ENCODE measurements at places on chromosomes 1 and 21. TPM values are rescaled to one million over a fixed set of nuclear protein-coding genes. Genes with fewer than 3 reads are reported as not detected.

The HAPLN2 gene
- total RNA-seq = not detected

The KPRP gene
- total RNA-seq = not detected

The FCRL1 gene
- not detected for total RNA-seq

The OPRD1 gene
- not detected for total RNA-seq

The TDRD10 gene
- not detected for total RNA-seq

The TCEA3 gene
- total RNA-seq = 1.2 TPM

The PHLDA3 gene
- total RNA-seq = 9.0 TPM

The VSIG8 gene
- total RNA-seq = not detected

The TNFSF4 gene
- total RNA-seq = 0.78 TPM

GRCh38 chr1:30942326-30942963, 33.9 kb upstream of the SDC3 start:
- no peak for DNase-seq
- H3K4me1 ChIP-seq = no peaks in the 10 kb centered on the region
- H3K27me3 ChIP-seq = no peaks in the 10 kb centered on the region
- H3K36me3 ChIP-seq = peaks cover 55% of the 10 kb centered on the region
- no peak overlapping the region for H3K4me3 ChIP-seq

DNA sequence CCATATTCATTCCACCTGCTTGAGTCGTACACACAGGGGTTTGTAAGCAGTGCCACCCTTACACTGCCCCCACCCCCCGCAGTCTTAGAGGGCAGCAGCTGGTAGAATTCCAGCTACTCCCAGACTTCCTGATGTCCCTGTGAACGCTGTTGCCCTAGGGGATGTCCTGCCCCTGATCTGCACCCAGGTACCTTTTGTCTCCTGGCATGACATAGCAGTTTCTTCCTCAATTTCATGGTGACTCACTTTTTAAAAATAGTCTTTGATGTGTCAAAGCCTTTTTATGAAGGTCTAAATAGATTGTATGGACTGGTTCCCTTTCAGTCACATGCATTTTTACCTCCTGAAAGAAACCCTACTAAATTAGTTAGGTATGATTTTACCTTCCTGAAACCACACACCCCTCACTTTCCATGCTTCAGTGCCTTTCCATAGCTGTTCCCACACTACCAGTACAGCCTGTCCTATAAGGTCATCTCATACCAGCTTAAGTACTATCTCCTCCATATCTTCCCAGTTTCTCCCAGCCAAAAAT, 76.4 kb downstream of the ST3GAL3 start:
- peaks cover 36% of the 10 kb centered on the region for H3K4me1 ChIP-seq
- no peak overlapping the region for H3K4me3 ChIP-seq

- no peak for DNase-seq
- H3K36me3 ChIP-seq = no peaks in the 10 kb centered on the region
- H3K4me3 ChIP-seq = no peak overlapping the region
- peaks cover 15% of the 10 kb centered on the region for H3K4me1 ChIP-seq
Observed at GRCh38 chr1:27562021-27562420, 41.9 kb downstream of the AHDC1 start.

- no peak overlapping the region for H3K27ac ChIP-seq
- H3K27me3 ChIP-seq = no peaks in the 10 kb centered on the region
- no peak overlapping the region for H3K4me3 ChIP-seq
- no peak for DNase-seq
- no peaks in the 10 kb centered on the region for H3K36me3 ChIP-seq
Observed at GRCh38 chr1:237834048-237834447, 56.7 kb downstream of the ZP4 start.

DNA sequence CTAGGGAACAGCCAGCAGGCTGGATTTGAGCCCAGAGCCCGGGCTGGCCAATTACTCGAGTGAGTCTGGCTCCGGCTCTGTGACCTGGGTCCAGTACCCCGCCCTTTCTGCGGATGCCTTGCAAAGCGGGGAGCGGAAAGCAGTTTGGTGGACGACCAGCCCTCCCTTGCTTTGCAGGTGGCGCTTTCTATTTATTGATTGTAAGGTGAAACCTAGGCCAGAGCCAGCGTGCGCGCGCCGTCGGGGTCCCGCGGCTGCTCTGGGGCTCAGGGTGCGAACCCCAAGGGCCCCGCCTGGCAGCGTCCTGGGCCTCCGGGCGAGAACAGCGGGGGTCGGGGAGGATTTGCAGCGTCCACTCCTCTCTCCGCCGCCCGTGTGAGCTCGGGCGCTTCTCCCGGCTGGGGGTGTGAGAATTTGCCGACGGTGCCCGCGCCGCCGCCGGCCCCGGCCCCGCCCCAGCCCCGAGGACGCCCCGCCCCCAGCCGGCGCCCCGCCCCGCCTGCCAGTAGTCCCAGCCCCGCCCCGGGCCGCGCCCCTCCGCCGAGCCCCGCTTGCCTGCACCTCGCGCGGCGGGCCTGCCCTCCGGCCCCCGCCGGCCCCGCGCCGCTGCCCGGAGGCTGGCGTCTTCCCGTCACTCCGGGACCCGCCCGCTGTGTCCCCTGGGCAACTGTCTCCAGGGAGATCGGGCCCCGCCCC, 37.6 kb downstream of the PIK3CD start:
- no peak overlapping the region for H3K27ac ChIP-seq
- H3K4me3 ChIP-seq = peak overlapping the region; percentile 62
- peaks cover 47% of the 10 kb centered on the region for H3K36me3 ChIP-seq
- no peaks in the 10 kb centered on the region for H3K27me3 ChIP-seq

- no peak overlapping the region for H3K27ac ChIP-seq
- DNase-seq = no peak
- H3K4me1 ChIP-seq = no peaks in the 10 kb centered on the region
- H3K27me3 ChIP-seq = no peaks in the 10 kb centered on the region
- H3K4me3 ChIP-seq = no peak overlapping the region
Observed at GRCh38 chr1:241208910-241209379, 148.1 kb downstream of the RGS7 start.

GRCh38 chr1:162349635-162350330, 26.9 kb downstream of the SPATA46 start:
- peaks cover 18% of the 10 kb centered on the region for H3K27me3 ChIP-seq
- no peak for DNase-seq
- no peaks in the 10 kb centered on the region for H3K36me3 ChIP-seq
- no peaks in the 10 kb centered on the region for H3K4me1 ChIP-seq
- no peak overlapping the region for H3K27ac ChIP-seq

GRCh38 chr21:29359718-29360117, 61.0 kb downstream of the BACH1 start:
- DNase-seq = no peak
- no peak overlapping the region for H3K27ac ChIP-seq
- H3K27me3 ChIP-seq = no peaks in the 10 kb centered on the region
- peaks cover 8% of the 10 kb centered on the region for H3K4me1 ChIP-seq
- no peak overlapping the region for H3K4me3 ChIP-seq

DNA sequence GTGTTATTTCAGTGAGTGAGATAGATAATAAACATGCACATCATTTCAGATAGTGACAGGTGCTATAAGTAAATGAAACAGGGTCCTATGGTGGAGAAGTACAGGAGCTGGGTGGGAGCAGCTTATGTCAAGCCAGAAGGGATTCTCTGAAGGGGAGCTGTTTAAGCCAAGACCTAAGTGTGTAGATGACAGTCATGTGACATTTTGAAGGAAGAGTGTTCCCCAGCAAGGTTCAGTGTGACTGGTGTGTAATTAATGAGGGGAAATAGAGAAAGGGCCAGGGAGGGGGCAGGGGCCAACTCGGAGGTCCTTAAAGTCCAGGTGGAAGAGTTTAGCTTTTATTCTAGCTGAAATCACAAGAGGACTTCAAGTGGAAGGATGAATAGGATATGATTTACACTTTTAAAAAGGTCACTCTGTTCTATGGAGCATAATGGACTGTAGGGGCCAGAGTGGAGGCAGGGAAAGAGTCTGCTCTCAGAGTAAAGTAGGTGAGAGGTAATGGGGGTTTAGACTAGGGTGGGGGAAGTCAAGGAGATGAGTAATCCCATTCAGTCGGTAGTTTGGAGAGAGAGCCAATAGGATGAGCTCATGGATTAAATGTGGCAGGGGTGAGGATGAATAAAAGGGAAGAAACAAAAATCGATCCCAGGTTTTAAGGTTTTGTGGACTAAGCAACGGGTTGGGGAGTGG, 243.1 kb downstream of the CACNA1E start:
- H3K4me1 ChIP-seq = no peaks in the 10 kb centered on the region
- H3K27ac ChIP-seq = no peak overlapping the region
- H3K4me3 ChIP-seq = no peak overlapping the region
- no peak for DNase-seq

GRCh38 chr21:30478004-30478403, 2.2 kb downstream of the KRTAP19-1 start:
- H3K4me1 ChIP-seq = no peaks in the 10 kb centered on the region
- no peak for DNase-seq
- no peak overlapping the region for H3K27ac ChIP-seq
- H3K36me3 ChIP-seq = no peaks in the 10 kb centered on the region
- no peak overlapping the region for H3K4me3 ChIP-seq

DNA sequence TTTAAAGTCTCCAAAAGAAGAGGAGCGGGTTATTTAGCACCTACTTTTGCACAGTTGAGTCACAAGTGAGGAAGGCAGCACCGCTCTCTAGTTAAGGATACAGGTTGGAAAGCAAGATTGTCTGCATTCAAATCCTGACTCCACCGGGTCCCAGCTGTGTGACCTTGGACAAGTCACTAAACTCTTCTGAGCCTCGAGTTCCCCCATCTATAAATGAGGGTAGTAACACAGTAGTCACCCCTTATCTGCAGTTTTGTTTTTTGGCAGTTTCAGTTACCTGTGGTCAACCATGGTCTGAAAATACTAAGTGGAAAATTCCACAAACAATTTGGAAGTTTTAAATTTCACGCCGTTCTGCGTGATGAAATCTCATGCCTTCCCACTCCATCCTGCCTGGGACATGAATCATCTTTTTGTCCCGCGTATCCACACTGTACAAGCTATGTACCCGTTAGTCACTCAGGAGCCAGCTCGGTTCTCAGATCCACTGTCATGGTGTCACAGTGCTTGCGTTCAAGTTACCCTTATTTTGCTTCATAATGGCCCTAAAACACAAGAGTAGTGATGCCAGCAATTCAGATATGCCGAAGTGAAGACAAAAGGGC, 49.4 kb downstream of the CAPZB start:
- H3K27ac ChIP-seq = peak overlapping the region; percentile 32
- no peaks in the 10 kb centered on the region for H3K27me3 ChIP-seq
- H3K4me3 ChIP-seq = no peak overlapping the region
- peaks cover 75% of the 10 kb centered on the region for H3K4me1 ChIP-seq
